ENCODE measurements at places on chromosomes 5 and 9. TPM values are rescaled to one million over a fixed set of nuclear protein-coding genes. Genes with fewer than 3 reads are reported as not detected.

GRCh38 chr5:160213537-160213936 is 15.8 kb upstream of the FABP6 start:
- DNase-seq, result no peak

GRCh38 chr5:176733406-176734262 is 76.7 kb upstream of the UNC5A start:
- no peak for DNase-seq

DNA sequence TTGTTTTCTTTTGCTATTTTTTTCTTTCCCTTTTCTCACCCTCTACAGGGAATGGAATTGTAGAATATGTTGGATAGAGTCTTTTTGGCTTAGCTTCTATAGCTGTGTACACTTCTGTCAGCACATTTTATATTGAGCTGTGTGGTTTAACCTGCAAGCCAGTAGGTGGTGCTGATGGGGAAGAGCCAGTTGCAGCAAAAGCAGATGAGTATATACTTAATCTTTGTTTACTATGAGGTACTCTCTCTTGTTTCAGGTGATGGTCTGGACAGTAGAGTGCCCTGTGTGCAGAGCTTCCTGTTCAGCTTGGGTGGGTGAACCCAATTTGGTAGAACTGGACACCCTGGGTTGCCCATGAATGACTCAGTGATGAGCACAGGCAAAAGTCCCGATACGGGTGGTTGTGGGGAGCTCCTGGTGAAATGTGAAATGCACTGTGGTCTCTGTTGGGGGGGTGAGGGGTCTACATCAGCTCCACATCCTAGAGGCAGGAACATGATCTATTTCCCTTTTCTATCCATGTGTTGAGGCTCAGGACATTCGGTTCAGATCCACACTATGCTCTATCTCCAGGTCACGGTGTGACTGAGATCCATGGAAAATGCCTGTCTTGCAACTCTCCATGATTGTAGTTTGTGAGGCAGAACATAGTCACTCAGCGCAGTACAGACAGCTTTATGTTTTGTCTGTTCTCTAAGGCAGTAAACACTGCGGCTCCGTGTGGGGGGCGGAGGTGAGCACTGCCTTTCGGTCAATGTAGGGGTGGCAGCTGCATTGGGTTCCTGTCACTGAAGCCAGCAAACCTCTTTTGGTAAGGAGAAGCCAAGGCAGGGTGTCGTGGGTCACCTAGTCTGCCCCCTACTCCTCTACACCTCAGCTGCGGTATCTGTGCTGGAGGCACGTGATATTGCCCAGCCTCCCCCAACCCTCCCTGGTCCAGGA is 353.2 kb downstream of the PRR16 start:
- DNase-seq, result no peak

GRCh38 chr9:19785230-19785629 is 3.6 kb downstream of the SLC24A2 start:
- DNase-seq, result no peak

The FNIP1 gene
- total RNA-seq, result 48.3 TPM

The PLEKHG4B gene
- total RNA-seq, result 8.9 TPM

The CARD9 gene
- total RNA-seq, result 1.7 TPM

DNA sequence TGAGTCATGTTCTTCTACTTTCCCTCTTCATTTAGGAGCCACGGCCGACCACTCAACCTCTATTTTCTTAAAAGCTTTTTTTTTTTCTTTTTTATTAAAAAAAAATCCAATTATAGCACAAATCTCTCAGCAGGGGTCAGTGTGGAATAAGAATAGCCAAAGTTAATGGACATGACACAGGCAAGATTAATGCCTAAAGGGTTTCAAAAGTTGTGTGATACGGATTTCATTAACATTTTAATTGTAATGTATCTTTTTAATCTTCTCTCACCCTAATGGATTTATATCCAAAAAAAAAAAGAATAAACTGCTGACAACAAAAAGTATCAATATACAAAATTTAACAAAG is 5.4 kb downstream of the NACC2 start:
- DNase-seq, result no peak

- no peak for DNase-seq
These were observed 2.5 kb upstream of the DBH start for GRCh38 chr9:133633681-133634080.

The MTAP gene
- total RNA-seq, result 9.6 TPM

DNA sequence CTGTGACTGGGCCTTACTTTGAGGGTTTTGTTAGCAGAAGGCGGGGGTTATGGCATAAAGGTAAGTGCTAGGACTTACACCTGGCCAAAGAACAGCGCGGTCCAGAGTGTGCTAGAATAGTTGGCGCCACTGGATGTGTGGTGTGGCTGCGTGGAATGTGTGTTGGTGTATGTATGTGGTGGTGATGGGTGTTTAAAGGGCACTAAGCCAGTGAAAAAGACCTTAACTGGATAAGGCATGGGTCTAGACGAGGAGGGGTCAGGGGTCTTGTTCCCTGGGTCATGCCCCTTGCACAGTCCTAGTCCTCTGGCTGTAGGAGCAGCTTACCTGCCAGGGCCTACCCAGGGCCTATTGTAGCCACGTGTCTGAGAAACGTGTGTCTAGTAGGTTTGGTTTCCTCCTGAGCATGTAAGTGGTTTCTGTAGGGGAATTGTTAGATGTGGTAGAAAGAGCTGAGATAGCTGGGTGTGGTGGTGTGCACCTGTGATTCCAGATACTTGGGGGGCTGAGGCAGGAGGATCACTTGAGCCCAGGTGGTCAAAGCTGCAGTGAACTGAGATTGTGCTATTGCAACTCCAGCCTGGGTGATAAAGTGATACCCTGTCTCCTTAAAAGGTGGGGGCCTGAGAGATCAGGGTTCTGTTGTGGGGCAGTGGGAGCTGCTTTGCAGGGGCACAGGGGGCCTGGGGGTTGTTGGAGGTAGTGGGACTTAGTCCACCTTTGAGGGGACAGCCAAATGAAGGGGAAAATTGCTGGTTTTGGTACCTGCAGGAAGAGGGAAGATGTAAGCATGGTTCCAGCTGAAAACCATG is 55.2 kb downstream of the HSPA4 start:
- no peak for DNase-seq

The SHOC1 gene
- total RNA-seq, result 0.10 TPM

DNA sequence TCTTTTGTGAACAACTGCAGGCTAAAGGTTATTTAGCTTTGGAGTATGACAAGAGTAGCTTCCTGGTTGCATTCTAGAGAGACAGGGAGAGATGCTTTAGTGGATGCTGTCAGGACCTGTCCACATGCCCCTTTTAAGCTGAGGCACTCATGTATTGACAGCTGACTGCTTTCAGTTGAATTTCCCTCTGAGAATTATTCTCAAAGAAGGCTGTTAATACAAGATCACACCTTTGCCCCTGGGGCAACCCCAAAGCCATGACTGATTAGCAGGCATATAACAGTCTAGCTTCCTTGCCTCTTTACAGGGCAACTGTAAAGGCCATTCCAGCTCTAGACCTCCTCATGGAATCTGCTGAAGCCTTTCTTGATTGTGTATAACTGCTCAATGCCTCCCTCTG is 117.6 kb upstream of the ATP10B start:
- no peak for DNase-seq

GRCh38 chr5:88716101-88716500 is 166.9 kb downstream of the MEF2C start:
- no peak for DNase-seq

The CENPK gene
- 34.2 TPM for total RNA-seq

The BARHL1 gene
- total RNA-seq, result not detected

The CYLC2 gene
- total RNA-seq, result not detected

The STKLD1 gene
- total RNA-seq, result 0.74 TPM

The MLANA gene
- not detected for total RNA-seq

DNA sequence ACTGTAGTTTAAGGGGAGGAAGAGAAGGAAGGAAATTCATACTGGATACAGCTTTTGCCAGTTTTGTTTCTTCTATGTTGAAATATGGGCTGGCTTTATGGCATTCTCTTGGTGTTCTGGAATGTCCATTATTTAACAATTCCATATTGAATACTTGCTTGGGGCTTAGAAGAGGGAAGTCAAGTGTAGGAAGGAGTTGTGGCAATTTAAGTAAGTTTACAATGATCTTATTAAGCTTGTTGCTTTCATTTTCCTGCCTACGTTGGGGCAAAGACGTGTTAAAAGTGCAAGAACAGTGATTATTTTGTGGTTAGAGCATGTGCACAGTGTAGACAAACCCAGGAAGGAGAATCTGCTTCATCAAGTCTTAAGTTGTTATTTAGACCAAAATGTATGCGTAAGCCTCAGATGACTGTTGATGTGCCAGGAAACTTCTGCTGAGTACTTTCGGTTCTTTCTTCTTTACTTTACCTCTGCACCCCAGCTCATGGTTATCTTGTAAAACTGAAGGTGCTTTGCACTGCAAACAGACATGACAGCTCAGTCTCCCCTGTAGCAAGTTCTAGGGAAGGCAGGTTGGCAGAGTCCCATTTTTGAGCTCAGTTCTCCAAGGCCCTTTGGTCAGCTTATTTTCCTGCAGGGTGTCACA is 75.8 kb downstream of the F2RL2 start:
- no peak for DNase-seq

- no peak for DNase-seq
These were observed 30.3 kb upstream of the MAST4 start for GRCh38 chr5:66565878-66566277.

The DIPK1B gene
- total RNA-seq, result 10.6 TPM

DNA sequence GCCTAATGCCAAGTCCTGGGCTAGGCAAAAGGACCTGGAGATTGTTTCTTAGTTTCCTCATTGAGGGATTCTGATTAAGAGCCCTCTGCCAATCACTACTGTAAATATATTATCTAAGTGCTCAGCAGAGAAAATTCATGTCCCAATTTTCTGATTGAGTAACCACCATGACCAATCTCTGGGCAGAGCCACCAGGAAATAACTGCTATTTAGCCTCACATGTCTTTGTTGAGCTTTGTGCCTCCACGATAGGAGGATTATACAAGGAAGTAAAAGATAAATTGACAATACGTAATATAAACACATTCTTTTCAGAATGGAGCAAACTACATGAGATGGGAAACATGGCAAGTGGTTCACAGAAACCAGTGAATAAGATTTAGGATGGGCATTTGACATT is 396.1 kb upstream of the PAPPA start:
- no peak for DNase-seq

- DNase-seq, result no peak
These were observed 39.4 kb downstream of the GNG10 start for GRCh38 chr9:111700776-111701175.

The CDO1 gene
- not detected for total RNA-seq

GRCh38 chr5:76622973-76623596 is at the start of gene F2RL2:
TSS of gene F2RL2 (minus strand) at chr5:76623403. CDS start at chr5:76623230, 173 bp downstream.
- DNase-seq, result no peak

The CDKN2B-AS1 gene
- total RNA-seq, result not detected

DNA sequence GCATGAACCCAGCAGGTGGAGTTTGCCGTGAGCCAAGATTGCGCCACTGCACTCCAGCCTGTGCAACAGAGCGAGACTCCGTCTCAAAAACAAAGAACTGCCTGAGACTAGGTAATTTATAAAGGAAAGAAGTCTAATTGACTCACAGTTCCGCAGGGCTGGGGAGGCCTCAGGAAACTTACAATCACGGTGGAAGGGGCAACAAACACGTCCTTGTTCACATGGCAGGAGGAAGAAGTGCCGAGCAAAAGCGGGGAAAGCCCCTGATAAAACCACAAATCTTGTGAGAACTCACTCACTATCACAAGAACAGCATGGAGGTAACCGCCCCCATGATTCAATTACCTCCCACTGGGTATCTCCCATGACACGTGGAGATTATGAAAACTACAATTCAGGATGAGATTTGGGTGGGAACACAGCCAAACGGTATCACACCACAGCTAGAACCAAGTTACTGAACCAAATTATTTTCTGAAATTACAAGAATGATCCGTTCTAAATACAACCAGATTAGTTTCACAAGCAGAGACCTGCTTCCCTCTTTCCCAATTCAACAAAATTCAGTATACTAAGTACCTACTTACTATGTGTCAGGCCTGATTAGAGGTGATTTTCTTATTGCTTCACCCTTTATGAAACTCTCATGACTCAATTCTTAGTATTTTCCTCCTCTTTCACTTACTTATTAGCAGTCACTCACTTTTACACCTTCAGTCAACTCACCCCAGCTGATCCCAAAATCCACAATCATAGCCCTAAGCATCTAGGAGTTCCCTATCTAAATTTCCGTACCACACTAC is 8.4 kb downstream of the UBTD2 start:
- DNase-seq, result no peak

DNA sequence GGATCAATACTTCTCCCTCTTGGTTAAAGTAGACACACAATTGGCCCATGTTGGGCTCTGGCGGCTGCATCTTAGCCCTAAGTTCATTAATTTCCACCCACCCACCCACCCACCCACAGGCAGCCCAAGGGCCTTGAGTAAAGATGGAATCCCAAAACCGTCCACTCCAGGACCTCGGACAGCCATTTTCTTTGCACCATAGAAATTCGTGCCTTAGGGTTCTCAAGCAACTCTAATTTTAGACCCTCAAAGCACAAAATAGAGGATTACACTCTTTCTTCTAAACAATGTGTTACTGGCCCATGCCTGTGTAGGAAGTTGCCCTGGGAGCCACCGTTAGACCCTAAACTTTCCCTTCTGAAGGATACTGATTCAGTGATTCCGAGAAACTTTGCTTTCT is 568.5 kb downstream of the IRX1 start:
- no peak for DNase-seq

The IFNA2 gene
- not detected for total RNA-seq
